Head of caudate nucleus (tissue), 42 donors: ENCODE measurements at places on chromosomes 6 and 20.

DNA sequence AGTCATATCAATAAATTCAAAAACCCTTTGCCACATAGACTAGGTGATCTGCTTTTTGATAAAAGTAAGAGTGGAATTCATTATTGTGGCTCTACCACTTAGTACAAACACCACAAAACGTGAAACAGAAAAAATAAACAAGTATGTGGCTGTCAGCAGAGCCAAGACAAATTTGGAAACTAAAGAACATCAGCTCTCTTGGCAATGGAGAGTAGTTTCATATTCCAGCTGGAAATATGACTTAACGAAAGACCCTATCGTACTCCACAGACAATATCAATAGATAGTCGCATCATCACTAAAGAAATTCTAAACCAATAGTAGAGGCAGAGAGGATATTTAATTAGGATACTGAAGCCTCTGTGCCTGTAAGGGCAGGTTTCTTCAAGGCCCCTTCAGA lies 20.8 kb downstream of the TBX18 start:
- DNase-seq: no peak

DNA sequence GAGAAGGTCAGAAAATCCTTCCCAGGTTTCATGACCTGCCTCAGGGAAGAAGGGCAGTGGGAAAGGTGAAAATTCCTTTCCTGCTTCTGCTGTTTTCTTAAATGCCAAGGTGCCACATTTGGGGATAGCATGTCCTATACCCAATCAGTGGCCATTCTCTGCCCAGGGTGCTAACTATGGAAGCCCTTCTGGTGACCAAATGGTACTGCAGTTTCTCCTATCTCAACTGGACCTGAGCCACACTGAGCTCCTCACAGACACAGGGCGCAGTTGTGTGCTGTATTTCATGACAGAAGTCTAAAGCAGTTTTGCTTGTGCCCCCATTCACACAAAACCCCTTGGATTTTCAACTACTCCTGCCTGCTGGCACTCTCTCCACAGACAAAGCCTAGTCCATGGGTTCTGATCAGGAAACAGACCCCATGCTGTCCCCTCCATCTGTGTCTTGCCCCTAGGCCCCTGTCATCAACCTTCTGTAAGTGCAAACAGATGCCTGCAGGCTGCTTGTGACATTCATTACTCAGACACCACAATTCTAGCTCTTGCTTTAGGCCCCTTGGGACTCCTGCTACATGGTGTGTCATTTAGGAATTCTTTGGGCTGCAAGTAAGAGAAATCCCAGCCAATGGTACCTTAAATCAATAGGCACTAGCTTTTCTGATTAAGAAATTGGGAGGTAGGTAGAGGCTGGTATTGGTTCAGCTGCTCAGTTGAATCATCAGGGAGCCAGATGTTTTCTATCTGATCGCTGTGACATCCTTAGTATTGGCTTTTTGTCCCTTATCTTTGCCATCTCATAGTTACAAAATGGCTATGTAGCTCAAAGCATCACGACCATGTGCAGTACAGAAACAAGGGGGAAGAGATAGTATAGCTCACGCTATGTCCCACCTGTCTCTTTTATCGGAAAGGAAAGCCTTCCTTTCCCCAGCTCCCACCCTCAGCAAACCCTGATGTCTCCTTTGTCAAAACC lies 147.8 kb downstream of the CD83 start:
- DNase-seq: no peak

DNA sequence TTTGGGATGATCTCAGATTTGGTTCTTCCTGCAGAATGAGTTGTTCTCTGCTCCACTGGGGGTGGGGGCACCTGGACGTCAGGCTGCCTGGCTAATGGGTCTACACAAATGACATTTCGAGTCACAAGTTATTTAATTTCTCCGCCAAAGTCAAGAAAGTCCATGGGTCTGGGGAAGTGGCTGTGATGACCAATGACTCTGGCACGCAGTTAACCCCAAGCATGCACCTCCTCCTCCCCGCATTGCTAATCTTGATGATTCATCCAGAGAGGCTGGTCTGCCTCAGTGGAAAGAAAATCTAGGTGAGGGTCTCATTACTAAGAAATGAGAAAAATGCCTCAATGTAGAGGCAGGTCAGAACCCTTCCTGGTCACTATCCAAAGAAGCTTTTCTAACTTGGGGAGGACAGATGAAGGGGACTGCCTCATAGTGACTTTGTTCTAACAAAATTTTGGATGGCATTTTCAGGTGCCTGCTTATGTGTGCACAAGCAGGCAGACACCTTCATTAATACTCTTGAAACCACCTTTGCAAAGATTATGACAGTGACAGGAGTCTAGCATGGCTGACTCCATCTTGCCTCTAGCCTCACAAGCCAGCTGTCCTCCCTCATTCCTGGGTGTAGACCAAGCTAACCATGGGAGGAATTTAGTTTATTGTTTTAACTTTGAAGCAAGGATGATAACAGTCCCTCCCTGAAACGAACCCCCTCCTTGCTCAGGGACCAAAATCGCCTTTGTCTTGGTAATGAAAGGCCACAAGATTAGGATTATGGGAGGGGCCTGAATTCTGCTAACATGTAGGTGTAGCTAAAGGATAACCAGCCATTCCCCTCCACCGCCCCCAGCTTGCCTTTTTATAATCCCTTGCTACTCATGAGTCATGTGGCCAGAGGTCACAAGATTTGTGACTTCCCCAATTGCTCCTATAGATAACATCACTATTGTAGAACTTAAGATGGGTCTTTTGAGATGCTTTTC lies 98.6 kb upstream of the MRPS10 start:
- no peak for DNase-seq

DNA sequence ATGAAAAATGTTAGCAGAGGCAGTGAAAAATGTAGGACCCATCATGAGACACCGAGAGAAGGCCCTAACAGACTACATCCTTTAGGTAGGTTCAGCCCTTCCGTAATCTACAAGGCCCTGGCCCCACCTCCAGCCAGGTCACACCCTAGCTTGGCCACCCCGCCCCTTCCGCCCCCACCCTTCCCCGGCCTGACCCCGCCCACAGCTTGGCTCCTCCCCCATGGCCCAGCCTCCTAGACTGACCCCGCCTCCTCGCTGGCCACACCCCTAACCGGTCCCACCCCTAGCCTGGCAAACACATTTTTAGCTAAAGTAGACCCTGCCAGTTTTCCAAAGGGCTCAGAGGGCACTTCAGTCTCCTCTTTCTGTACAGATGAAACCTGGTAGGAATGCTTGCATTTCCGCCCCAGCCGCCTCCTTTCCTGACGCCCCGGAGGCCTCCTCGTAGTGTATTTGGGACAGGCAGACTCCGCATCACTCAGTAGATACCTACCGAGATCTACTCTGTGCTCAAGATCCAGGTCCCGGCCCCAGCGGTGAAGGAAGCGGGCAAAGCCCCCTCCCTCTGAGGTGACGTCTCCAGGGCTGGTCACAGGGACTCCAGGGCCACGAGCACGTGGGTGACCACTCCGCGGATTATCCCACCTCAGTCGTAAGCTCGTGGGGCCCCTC lies 443.5 kb downstream of the PREX1 start:
- no peak for DNase-seq

- no peak for DNase-seq
These were observed 25.8 kb upstream of the PTPN1 start for GRCh38 chr20:50484271-50484976.

DNA sequence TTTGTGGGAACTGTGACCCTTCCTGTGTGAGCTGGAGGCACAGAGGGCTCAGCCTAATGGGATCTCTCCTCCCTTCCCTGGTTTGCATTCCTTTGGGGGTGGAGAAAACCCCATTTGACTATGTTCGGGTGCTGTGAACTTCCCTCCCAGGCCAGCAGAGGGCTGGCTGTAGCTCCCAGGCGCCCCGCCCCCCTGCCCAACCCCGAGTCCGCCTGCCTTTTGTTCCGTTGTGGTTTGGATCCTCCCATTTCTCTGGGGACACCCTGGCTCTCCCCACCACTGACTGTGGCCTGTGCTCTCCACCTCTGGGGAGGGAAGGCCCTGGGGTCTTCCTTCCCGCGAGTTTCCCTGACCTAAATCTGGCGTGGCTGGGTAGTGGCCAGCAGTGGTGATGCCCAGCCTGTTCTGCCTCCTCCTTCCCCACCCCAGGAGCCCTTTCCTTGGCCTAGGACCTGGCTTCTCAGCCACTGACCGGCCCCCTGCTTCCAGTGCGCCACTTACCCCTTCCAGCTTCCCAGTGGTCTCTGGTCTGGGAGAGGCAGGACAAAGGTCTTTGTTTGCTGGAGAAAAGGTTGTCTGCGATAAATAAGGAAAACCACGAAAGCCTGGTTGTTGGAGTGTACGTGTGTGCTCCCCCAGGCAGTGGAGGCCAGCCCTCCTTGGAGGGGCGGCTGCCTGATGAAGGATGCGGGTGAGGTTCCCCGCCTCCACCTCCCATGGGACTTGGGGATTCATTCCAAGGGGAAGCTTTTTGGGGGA lies 4.9 kb downstream of the VEGFA start:
- DNase-seq: peak; percentile 70

GRCh38 chr20:45114465-45115385 lies at the start of gene WFDC5:
Gene WFDC5 (minus strand): TSS chr20:45115174. CDS start chr20:45115083, 91 bp downstream.
- DNase-seq: no peak

- DNase-seq: no peak
These were observed 140.4 kb upstream of the COL21A1 start for GRCh38 chr6:56387621-56388414.

DNA sequence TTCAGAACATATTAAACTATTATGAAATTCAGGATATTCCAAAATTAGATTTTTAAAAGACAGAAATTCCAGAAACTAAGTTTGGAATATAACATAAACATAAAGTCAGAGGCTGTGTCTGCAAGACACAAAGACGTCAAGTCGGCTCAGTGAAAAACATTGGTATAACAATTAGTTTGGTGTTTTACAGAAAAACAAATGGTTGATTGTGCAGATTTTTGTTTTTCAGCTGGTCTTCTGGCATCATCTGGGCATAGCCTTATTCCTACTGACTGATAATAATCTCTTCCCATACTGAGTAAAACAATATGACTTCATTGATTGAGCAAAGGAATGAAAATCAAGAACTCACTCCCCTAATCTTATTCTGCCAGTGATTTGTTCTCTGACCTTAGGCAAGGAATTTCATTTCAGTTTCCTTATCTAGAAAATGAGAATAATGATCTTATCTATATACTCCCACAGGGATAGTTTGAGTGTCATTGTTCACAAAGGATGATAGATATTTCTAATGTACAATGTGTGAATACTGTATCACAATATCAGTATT lies 84.3 kb downstream of the FRK start:
- peak; percentile 24 for DNase-seq

GRCh38 chr6:124054034-124054433 lies 250.4 kb downstream of the NKAIN2 start:
- DNase-seq: no peak

DNA sequence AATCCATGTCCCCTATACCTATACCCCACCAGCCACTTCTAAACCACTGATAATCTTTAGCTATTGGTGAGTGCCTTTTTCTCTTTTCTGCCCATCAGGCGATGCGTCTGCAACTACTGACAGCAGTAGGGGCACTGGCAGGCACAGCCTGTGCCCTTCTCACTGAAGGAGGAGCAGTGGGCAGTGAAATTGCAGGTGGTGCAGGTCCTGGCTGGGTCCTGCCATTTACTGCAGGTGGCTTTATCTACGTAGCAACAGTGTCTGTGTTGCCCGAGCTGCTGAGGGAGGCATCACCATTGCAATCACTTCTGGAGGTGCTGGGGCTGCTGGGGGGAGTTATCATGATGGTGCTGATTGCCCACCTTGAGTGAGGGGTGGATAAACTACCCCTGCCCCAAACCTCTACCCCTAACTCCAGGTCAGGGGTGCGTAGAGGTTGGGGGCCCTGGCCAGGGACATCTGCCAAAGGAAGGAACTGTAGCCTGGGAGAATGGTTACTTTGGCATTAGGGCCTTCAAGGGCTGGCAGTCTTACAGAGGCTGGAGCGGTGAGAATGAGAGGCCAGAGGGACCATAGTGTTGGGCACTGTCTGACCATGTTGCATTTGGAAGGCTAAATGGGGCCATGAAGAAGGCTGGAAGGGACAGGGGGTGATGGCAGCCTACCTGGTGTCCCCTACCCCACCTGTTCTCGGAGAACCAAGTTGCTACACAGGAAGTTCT lies 851 bp upstream of the HSD17B8 start:
- no peak for DNase-seq

DNA sequence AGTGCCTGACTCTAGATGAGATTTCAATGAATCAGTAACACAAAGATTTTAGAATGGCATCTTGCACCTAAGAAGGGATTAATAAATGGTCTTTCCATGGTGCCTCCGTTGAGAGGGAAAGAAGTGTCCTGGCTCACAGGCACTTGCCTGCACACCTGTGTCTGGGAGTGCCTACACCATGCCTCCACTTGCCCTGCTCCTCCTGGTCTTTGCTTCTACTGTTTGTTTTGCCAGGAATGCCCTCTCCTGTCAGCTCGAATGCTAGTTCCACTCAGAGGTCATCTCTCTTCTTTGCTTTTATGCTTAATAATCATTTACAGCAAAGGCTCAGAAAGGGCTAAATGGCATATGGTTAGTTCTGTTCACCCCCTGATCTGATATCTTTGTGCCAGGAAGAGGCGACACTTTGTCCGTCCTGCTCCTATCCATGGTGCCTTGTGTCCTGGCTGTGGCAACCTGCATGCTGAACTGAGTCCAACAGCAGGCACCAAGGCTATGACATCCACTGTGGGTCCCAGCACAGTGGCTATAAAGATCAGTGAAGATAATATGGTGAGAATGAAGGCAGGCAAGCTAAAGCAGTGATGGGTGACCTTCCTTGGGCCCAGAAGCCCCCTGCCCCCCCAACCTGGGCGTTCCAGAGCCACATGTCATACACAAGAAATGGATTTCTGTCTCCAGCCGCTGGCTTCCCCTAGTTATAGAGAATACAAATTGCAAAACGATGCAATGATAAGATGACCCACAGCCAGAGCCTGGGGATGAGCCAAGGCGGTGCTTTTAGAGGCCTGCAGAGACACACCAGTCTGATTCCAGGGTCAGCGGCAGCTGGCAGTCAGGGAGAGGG lies 1.4 kb downstream of the C6orf132 start:
- DNase-seq: no peak

DNA sequence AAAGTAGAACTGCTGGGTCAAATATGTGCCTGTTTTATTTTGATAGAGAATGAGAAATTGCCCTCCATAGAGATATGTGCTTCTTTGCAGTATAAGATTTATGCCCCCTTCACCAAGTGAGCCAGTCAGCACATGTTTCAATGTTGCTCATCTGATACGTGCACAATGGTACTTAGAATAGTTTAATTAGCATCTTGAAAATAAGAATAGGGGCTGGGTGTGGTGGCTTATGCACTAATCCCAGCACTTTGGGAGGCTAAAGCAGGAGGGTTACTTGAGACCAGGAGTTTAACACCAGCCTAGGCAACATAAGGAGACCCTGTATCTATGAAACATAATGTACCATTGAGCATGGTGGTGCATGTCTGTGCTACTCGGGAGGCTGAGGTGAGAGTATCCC lies 20.3 kb upstream of the C20orf204 start:
- no peak for DNase-seq

DNA sequence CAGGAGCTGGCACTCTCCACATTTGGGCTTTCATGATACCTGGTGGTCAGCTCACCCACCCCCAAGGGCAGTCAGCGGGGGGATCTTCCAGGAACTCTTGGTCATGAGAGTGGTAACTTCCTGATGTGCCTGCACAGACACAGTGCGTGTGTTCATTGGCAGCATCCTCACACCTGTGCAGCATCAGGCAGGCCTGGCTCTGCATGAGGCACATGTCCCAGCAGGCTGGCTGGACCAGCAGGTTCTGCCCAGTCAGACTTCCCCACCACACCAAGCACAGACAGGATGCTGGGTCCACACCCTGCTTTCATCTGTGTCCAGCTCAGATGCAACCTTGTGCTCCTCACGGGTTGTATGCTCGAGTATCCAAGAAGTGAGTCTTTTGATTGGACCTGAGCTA lies 15.7 kb upstream of the UNC93A start:
- DNase-seq: no peak
